ENCODE measurements at places on chromosomes 7 and 10.

DNA sequence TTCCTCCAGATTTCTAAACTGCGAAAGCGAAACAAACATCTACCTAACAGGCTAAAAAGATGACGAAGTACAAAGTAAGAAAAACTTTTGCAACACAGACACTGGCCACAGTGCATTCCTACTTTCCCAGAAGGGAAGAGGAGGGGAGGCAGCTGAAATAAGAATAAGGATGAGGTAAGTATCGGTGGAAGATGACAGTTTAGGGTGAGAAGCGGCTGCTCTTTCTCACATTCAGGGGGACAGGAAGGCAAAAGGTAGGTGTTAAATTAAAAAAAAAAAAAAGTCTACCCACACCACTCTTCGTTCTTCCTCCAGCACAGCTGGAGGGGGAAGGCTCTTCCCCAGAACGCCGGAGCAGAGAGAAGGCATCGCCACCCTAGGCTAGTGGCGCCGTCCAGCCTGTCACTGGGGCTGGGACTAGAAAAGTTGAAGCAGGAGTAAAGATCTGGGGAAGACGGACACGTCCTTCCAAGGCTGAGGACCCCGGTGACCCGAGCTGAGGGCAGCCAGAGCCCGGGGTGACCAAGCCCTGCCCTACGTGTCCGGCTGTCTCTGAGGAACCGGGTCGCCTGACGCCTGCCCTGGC lies 846 bp downstream of the DNAJC1 start:
- no peak for DNase-seq

- DNase-seq, result no peak
Measured at GRCh38 chr10:81873231-81873931, 1.6 kb upstream of the NRG3 start.

DNA sequence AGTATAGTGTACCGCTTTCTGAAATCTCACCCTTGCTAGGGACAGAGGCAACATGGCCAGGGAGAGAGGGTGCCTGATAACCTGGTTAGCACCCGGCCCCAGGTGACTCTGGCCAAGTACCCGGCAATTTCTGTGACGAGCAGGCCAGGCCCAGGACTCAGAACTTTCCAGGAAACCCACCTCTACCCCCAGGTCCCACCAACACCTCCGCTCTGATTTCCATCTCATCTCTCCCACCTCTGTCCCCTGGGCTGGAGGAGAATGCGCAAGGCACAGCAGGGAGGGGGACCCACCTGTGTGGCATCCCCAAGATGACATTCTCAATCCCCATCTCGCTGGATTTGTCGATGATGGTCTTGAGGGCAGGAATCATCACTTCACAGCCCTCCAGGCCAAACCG lies 11.6 kb downstream of the OGDHL start:
- DNase-seq, result no peak

GRCh38 chr7:121390617-121391016 lies 5.5 kb downstream of the FAM3C start:
- no peak for DNase-seq

- DNase-seq, result no peak
Measured at GRCh38 chr7:2062648-2063047, 170.1 kb downstream of the MAD1L1 start.

DNA sequence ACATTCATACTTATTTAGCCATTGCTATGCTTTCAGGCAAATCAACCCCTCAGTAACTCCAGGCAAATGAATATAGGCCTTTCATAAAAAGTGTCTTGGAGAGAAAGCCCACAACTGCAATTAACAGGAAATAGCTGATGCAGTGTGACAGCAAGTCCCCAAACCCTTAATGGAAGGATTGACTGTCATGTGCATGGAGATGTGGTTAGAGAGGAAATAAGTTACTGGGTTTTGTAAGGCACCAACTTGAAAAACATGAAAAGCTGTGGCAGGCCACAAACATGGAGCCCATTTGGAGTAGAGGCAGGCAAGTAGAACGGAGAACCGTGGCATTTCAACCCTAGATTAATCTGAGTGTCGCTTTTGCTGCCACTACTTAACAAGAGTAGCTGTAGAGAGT lies 549.4 kb upstream of the C7orf33 start:
- no peak for DNase-seq

- DNase-seq, result no peak
Measured at GRCh38 chr10:132688580-132689420, 97.1 kb downstream of the NKX6-2 start.

- DNase-seq, result no peak
Measured at GRCh38 chr7:25859412-25860274, 292.4 kb upstream of the NFE2L3 start.

DNA sequence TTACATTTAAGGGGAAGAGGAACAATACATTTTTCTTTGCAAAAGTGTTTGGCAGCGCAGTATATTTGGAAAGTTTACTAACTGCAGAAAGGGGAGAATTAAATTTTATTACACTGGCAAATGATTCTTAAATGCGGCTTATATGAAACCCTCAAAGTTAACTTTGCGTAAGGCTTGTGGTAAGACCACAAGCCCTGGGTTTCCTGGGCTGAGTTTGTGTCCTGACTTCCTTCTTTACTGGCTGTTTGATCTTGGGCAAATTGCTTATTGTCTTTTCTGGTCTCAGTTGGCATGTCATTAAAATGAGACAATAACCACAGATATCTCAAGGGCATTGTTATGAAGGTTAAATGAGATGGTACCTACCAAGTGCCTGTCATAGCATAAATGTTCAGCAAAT lies 106.8 kb downstream of the GLRX3 start:
- DNase-seq, result no peak

GRCh38 chr7:3733541-3734140 lies 432.6 kb downstream of the SDK1 start:
- no peak for DNase-seq

- DNase-seq, result no peak
Measured at GRCh38 chr10:132542086-132542775, 4.6 kb downstream of the INPP5A start.
